ENCODE measurements at places on chromosomes 5 and 9.

GRCh38 chr9:128523199-128523925 is 18.8 kb downstream of the GLE1 start:
- no peak for DNase-seq

GRCh38 chr9:36036780-36037548 is at the start of gene RECK:
Gene RECK, plus strand, starts transcription at chr9:36036913. Its CDS starts 86 bp downstream, at chr9:36036999.
- peak; percentile 83 for DNase-seq

DNA sequence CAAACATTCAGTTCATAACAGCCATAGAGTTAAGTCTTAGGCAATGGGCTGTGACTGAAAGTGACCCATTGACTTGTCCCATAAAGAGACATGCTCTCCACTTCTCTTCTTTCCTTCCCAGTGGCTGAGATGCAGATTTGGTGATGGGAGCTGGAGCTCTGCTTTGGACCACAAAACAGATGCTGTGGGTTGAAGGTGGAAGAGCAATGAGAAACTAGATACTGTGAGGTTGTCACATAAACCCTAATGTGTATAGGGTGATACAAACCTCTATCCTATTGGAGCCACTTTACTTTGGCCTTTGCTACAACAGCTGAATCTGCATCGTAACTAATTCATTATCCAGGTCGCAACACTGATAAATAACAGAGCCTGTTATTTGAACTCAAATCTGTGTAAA is 192.0 kb downstream of the TTC39B start:
- DNase-seq: no peak

- no peak for DNase-seq
Measured at GRCh38 chr5:39623291-39623865, 198.6 kb upstream of the DAB2 start.

- no peak for DNase-seq
Measured at GRCh38 chr9:85155352-85155751, 485.8 kb downstream of the NTRK2 start.

- no peak for DNase-seq
Measured at GRCh38 chr5:162068412-162068811, 839 bp downstream of the GABRG2 start.

DNA sequence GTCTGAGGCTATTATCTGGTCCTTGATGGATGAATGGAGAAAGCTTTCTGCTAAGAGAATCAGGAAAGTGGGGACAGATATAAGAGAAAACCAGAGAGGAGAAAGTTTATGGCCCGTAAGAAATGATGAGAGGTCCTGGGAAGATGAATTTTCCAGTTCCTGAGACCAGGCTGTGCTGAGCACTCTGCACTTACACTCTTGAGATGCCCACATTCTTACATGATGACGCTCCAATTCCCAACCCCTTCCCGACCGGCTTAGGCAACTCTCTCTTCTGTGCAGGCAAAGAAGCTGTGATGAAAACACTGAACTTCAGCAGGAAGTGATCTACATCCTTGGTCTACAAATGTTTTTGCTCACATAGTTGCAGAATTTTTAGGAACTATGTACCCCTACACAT is 417.0 kb downstream of the ARHGEF28 start:
- no peak for DNase-seq

DNA sequence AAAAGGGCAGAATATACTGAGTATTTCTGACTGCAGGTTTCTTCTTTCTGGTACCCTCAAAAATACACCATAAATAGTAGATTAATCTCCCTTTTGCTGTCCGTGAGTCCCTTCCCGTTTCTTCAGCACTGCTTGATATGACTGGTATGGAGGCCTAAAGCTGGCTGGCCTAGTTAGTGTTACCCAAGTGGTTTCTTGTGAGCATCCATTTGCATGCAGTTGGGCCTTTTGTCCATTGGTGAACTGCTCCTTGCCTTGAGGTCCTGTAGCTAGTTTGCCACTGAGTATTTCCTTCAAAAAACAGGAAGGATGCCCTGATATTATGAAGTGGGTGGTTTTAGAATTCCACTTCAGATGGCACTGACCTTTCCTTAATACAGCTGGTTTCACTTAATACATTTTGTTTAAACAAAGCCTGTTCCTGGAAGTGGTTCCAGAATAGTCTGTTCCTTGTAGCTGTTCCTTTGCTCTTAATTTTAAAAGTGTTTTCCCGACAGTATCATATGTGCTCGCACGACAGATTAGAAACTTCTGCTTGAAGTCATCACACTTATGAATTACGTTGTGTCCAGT is 40.0 kb upstream of the ABL1 start:
- DNase-seq: no peak

DNA sequence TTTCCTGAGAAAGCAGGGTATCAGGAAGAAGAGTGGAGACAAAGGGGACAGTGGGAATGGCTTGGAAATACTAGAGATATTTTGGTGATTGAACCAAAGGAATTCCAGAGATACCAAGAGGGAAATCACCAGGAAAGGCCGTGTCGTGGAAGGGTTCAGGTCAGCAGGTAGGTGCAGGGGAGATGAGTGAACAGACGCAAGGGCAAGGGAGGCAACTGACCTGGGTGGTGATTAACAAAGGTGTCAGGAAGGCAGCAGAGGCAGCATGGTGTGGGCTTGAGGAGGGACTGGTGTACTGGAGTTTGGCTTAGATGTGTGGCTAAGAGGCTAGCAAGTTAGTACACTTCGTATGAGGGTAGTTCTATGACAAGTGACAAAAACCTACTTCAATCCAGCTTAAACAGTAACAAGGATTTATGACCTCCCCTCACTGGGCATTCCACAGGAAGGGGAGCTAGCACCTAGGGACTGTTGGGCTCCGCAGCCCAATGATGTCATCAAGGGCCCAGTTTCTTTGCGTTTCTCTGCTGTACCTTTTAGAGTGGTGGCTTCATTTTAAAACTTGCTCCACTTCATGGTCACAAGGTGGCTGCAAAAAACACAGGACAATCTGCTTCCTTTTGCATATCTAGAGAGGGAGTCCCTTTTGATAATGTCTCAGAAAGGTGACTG is 37.0 kb downstream of the INIP start:
- no peak for DNase-seq

DNA sequence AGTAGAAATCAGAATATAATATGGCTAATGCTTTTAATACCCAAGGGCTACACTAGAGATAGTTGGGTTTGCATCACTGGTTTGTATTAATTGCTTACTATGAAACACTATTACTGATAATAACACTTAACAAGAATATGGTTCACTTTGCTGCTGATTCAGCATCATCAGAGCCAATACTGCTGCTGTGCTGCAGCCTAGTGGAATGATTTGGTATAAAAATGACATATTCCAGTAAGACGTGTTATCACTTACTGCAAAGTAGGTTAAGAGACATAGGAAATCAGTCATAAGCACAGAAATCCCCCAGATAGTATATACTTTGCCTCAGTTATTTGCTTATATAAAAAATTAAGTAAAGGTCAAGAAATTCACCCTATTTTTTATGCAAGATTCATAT is 2.8 kb downstream of the CDH10 start:
- no peak for DNase-seq

DNA sequence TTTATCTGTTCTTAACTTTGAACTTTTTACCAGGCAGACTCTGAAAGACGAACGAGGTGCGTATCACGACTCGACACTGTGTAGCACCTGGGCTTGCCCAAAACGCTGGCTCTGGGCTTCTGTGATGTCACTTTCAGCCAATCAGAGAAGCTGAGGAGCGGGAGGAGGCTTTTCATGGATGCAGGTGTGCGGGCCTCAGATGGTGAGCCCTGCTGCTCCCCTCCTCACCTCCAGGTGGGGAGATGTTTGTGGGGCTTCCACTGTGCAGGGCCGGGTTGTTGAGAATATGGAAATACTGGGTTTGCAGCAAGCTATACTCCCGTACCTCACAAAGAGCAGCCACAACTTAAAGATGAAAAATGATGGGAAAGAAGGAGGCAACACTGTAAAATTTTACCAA is 246.3 kb downstream of the IRX2 start:
- no peak for DNase-seq

GRCh38 chr5:68749631-68750030 is 344.2 kb upstream of the SLC30A5 start:
- DNase-seq: no peak

- no peak for DNase-seq
Measured at GRCh38 chr5:1131191-1131621, 19.3 kb upstream of the SLC12A7 start.

GRCh38 chr5:122586351-122586750 is 188.5 kb upstream of the SNX2 start:
- no peak for DNase-seq

DNA sequence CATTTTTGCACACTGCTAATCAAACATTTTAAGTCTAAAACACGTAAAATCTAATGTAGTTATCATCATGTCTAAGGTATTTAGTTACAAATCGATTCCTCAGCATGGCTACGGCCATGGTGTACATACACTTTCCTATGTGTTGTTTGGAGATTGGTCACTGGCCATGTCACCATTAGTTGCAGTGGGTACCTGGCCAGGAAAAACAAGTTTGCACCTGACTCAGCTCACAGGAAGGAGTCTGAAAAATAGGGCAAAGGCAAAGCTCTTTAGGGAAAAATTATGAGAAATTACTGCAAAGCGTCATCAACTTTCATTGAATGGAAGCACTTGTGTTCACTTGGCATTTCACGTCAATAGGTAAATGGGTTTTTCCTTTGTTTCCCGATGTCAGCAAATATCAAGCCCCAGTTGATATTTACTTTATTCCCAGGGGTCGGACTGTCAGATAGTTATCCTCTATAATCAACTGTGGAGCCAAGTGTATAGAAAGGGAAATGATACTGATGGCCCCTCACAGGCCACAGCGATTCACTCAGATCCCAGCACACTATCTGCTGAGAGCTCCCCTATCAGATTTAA is 626.0 kb upstream of the ADAMTS16 start:
- DNase-seq: no peak

GRCh38 chr9:105065098-105066088 is 137.4 kb upstream of the ABCA1 start:
- no peak for DNase-seq

DNA sequence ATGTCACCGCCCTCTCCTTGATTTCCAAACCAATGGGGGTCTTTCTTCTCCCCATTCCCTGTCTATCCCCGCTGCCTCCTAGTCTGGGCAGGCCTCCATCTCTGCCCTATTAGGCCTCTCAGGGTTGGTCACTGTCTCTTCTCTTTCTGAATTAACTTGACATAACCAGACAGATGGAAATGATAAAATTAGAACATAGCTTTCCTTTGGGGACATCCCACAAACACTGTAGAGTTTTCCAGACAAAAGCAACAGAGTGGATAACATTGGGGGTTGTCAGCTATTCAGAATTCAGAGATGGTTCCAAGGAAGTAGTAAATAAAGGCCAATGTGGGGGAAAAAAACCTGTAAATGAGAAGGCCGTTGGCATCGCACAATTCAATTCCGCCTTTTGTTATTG is 24.7 kb downstream of the LHX6 start:
- no peak for DNase-seq

GRCh38 chr5:78506261-78507024 is 142.1 kb downstream of the LHFPL2 start:
- no peak for DNase-seq

DNA sequence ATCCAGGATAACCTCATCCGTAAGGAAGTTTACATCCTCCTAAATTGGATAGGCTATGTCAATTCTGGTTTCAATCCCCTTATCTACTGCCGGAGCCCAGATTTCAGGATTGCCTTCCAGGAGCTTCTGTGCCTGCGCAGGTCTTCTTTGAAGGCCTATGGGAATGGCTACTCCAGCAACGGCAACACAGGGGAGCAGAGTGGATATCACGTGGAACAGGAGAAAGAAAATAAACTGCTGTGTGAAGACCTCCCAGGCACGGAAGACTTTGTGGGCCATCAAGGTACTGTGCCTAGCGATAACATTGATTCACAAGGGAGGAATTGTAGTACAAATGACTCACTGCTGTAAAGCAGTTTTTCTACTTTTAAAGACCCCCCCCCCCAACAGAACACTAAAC is 1.3 kb downstream of the ADRB2 start:
- no peak for DNase-seq

DNA sequence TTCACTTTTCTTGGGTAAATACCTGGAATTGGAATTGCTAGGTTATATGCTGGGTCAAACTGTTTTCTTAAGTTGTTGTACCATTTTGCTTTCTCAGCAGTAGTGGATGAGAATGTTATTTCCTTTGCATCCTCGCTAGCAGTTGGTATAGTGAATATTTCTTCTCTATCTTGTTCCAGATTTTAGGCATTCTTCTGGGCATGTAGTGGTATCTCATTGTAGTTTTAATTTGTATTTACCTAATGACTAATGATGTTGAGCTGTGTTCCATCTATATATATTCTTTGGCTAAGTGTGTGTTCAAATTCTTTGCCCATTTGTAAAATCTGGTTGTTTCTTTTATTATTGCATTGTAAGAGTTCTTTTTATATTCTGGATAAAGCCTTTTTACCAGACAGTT is 333.3 kb downstream of the MAT2B start:
- no peak for DNase-seq

- DNase-seq: no peak
Measured at GRCh38 chr9:129094387-129095169, 13.7 kb downstream of the DOLPP1 start.

- peak; percentile 62 for DNase-seq
Measured at GRCh38 chr5:671459-672328, 21.5 kb downstream of the TPPP start.

- DNase-seq: no peak
Measured at GRCh38 chr5:141869514-141869913, 8.7 kb downstream of the PCDH1 start.

- no peak for DNase-seq
Measured at GRCh38 chr5:160310552-160311295, 1.6 kb downstream of the CCNJL start.

DNA sequence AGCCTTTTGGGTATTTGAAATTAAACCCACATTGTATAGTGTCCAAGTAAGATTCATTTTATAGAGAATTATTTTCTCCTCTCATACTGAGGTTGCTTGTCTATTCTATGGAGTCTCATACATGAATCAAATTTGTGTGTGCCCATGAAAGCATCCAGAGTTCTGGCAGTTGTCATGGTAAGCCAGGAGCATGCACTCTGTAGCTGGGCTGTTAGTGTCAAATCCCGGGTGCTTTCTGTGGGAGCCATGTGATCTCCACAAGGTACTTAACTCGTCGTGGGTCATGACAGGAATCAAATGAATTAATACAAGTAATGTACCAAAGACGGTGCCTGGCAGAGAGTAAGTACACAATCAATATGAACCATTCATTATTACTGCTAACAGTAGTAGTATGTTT is 58.7 kb downstream of the FBXL7 start:
- DNase-seq: no peak

GRCh38 chr5:53488195-53488722 is 7.8 kb downstream of the FST start:
- DNase-seq: no peak

DNA sequence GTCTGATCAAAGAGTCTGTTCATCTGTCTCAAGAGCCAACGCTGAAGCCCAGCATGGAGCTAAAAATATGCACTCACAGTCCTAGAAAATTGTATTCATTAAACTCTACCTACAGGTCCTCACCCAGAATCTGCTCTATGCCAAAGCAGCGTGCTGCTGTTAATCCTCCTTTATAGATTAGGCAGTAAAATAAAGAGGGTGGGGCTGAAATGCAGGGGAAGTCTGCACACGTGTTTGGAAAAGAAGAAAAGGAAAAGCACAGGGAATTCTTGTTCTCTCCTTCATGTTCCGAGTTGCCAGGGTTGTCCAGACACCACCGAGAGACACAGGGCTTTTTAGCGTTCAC is 121.4 kb upstream of the TMEM161B start:
- DNase-seq: no peak

GRCh38 chr9:80755586-80755985 is 933.8 kb downstream of the TLE1 start:
- no peak for DNase-seq

All from stimulated activated CD4-positive, alpha-beta T cell treated with anti-CD3 and anti-CD28 coated beads, Interleukin-4, amount 100 ng/mL, for 4 hours (primary cell).